Natural killer cell (primary cell): ENCODE measurements at places on chromosomes 2 and 18. TPM values are rescaled to one million over a fixed set of nuclear protein-coding genes. Genes with fewer than 3 reads are reported as not detected.

The MAP3K19 gene
- total RNA-seq, result not detected

- DNase-seq, result no peak
- no peaks in the 10 kb centered on the region for H3K27me3 ChIP-seq
- peaks cover 7% of the 10 kb centered on the region for H3K36me3 ChIP-seq
Observed at GRCh38 chr2:27772804-27773203, 1.3 kb downstream of the MRPL33 start.

The RNF181 gene
- 75.0 TPM for total RNA-seq

DNA sequence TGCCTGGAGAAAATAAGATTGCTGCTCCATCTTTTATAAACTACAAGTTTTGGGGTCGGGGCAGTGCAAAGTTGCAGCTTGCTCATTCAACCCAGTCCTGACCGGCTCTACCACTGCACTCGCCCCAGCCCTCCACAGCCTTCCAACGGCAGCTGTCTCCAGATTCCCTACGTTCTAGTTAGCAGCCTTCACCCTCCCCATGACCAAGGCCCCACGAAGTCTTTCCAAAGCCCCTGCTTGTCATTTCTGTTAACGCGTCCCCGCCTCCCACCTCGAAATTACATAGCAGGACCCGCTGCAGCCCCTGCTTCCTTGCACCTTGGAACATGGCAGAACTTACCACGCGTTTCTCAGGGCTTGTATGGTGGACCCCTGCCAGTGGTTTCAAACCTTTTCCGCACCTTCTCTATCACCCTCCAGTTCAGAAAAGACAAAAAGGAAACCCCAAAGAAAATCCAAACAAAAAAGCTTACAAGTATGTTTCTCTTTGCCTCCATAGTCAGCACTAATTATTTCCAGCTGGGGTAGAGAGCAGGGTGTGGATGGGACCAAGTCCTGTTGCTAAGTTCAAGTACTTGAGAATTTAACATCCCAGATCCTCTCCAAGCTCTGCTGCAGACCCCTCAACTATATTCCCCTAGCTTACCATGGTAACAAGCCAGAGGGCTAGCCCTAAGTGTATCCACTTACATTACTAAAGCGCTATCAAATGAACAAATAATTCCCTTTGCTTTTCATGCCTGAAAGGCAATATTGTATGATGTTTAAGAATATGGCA lies 161.5 kb downstream of the TGIF1 start:
- no peaks in the 10 kb centered on the region for H3K27me3 ChIP-seq
- H3K4me3 ChIP-seq, result no peak overlapping the region
- H3K36me3 ChIP-seq, result no peaks in the 10 kb centered on the region
- H3K4me1 ChIP-seq, result peaks cover 6% of the 10 kb centered on the region
- no peak for DNase-seq

The BOLL gene
- total RNA-seq, result not detected

DNA sequence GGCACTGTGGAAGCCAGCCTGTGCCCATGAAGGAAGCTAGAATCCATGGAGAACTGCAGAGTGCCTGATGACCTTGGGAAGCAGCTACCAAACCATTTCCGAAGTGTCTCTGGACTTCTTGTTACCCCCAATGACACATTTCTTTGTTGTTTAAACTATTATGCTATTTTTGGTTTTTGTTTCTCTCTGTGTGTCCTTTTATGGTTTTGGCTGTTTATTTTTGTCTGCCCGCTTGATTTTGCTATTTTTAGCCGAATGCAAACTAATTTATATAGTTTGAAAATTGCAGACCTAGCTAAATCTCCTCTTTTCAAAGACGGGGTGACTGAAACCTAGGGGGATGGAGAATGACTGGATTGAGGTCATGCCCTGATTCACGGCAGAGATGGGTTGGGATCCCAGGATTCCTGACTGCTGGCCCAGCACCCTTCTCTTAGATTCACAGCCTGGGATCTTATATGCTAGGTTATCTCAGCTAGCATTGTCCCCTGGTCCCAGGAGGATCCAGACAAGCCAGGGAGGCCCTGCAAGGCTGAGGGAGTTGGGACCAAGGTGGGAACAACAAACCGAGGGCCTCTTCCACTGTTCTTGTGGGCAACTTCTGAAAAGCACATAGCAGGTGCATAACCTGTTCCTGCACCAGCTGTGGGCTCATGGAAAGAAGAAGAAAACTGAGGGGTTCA lies 116.3 kb upstream of the HAAO start:
- H3K27ac ChIP-seq, result no peak overlapping the region
- no peak for DNase-seq
- no peaks in the 10 kb centered on the region for H3K36me3 ChIP-seq
- no peaks in the 10 kb centered on the region for H3K4me1 ChIP-seq
- H3K4me3 ChIP-seq, result no peak overlapping the region
- no peaks in the 10 kb centered on the region for H3K27me3 ChIP-seq

DNA sequence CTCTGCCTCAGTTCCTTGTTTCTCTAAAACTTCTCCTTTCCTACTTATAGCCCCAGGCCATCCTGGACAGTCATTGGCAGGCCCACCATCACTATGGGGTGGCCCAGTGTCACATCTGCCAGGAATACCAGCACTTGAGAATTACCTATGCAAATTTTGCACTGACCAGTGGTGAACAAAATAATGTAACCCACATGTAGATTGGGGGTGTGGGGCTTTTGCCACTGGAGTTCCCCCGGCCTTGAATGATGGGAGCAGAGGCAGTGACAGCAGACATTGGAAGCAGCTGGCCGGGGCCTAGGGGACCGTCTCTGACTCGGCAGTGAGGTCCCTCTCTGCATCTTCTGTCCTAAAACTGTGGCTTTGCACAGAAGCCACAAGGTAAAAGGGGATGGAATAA lies 24.9 kb upstream of the DNMT3A start:
- H3K4me1 ChIP-seq, result peaks cover 19% of the 10 kb centered on the region
- no peak overlapping the region for H3K27ac ChIP-seq
- H3K4me3 ChIP-seq, result no peak overlapping the region
- DNase-seq, result no peak

DNA sequence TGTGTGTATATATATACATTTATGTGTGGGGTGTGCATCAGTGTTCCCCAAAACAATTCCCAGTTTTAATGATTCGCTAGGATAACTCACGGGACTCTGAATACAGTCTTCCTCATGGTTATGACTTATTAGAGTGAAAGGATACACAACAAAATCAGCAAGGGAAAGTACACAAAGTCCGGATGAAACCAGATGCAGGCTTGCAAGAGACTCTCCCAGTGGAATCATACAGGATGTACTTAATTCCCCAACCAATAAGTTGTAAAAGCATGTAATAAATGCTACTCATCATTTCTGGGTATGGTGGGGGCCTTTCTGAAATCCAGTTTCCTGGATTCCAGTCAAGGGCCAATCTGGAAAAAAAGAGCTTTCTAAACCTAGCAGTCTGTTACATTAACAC lies 654.1 kb upstream of the SYT4 start:
- no peaks in the 10 kb centered on the region for H3K4me1 ChIP-seq
- H3K4me3 ChIP-seq, result no peak overlapping the region
- no peak overlapping the region for H3K27ac ChIP-seq
- no peaks in the 10 kb centered on the region for H3K27me3 ChIP-seq
- no peaks in the 10 kb centered on the region for H3K36me3 ChIP-seq
- no peak for DNase-seq

DNA sequence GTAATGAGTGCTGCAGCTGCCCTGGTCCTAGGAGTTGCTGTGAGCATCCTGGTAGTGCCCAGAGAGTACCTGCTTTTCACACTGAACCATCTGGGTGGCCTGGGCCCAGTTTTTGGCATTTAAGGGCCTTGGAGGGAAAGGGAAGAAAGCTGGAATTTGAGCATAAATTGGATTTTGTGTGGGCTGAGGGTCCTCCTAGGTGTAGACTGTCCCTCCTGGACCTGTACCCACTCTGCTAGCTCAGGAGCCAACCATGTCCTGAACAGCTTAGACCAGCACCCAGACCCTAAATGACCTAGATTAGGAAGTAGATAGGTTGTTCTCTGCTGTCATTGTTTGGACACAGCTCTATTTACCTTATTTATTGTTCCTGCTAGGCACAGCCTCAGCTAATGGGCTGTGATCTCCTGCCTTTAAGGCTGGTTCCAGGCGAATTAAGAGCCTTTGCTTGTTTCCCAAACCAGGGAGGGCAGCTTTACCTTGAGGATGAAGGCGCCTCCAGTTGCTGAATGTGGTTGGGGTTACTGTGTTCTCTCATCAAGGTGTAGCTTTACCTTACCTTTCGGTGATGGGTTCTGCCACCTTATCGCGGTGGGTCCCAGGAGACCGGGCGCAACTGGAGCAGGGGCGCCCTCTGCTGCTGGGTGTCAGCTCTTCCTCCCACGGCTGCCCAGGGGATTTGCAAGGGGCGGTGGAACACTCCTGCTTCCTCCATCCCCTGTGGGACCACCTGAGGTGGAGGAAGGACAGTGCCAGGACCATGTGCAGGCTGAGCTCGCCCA lies 34.4 kb downstream of the ITGA6 start:
- no peaks in the 10 kb centered on the region for H3K27me3 ChIP-seq
- peaks cover 40% of the 10 kb centered on the region for H3K4me1 ChIP-seq
- DNase-seq, result peak; percentile 60
- H3K36me3 ChIP-seq, result no peaks in the 10 kb centered on the region

- no peaks in the 10 kb centered on the region for H3K36me3 ChIP-seq
- H3K27me3 ChIP-seq, result no peaks in the 10 kb centered on the region
- no peak overlapping the region for H3K4me3 ChIP-seq
- peaks cover 3% of the 10 kb centered on the region for H3K4me1 ChIP-seq
- DNase-seq, result no peak
Observed at GRCh38 chr2:85716346-85716914, 22.3 kb downstream of the GNLY start.

The ANKRD30B gene
- not detected for total RNA-seq

- no peaks in the 10 kb centered on the region for H3K27me3 ChIP-seq
- H3K4me3 ChIP-seq, result no peak overlapping the region
- H3K27ac ChIP-seq, result no peak overlapping the region
- no peaks in the 10 kb centered on the region for H3K36me3 ChIP-seq
- no peak for DNase-seq
Observed at GRCh38 chr2:128438091-128438490, 119.4 kb upstream of the HS6ST1 start.

The ABCG8 gene
- total RNA-seq, result not detected

GRCh38 chr2:94986392-94986963 lies 39.0 kb upstream of the MAL start:
- no peaks in the 10 kb centered on the region for H3K4me1 ChIP-seq
- H3K4me3 ChIP-seq, result no peak overlapping the region
- H3K27ac ChIP-seq, result no peak overlapping the region
- no peaks in the 10 kb centered on the region for H3K27me3 ChIP-seq
- peak; percentile 59 for DNase-seq
- H3K36me3 ChIP-seq, result no peaks in the 10 kb centered on the region

DNA sequence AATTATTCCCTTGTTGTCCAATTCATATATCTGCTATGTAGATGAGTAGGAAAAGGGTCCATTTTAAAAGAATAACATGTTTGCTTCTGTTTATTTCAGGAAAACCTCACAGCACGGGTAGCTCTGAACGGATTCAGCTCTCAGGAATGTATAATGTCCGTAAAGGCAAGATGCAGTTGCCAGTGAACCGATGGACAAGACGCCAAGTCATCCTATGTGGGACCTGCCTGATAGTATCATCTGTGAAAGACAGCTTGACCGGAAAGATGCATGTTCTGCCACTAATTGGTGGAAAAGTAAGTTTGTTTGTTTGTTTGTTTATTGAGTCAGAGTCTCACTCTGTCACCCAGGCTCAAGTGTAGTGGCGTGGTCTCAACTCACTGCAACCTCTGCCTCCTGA lies 114.6 kb downstream of the PHLPP1 start:
- H3K4me1 ChIP-seq, result no peaks in the 10 kb centered on the region
- DNase-seq, result no peak
- H3K36me3 ChIP-seq, result no peaks in the 10 kb centered on the region

GRCh38 chr2:127355407-127356008 lies 32.3 kb downstream of the MAP3K2 start:
- peaks cover 4% of the 10 kb centered on the region for H3K4me1 ChIP-seq
- no peak overlapping the region for H3K27ac ChIP-seq
- H3K4me3 ChIP-seq, result no peak overlapping the region
- H3K36me3 ChIP-seq, result no peaks in the 10 kb centered on the region
- H3K27me3 ChIP-seq, result no peaks in the 10 kb centered on the region
- DNase-seq, result no peak

DNA sequence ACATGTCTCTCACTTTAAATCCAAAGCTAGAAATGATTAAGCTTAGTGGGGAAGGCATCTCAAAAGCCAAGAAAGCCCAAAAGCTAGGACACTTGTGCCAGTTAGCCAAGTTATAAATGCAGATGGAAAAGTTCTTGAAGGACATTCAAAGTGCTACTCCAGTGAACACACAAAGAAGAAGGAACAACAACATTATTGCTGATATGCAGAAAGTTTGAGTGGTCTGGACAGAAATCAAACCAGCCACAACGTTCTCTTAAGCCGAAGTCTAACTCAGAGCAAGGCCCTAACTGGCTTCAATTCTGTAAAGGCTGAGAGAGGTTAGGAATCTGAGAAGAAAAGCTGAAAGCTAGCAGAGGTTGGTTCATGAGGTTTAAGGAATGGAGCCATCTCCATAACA lies 49.0 kb downstream of the PPP4R1 start:
- H3K27me3 ChIP-seq, result no peaks in the 10 kb centered on the region
- H3K36me3 ChIP-seq, result peaks cover 38% of the 10 kb centered on the region
- no peak overlapping the region for H3K4me3 ChIP-seq

- no peak overlapping the region for H3K4me3 ChIP-seq
- DNase-seq, result no peak
- no peaks in the 10 kb centered on the region for H3K27me3 ChIP-seq
- no peaks in the 10 kb centered on the region for H3K36me3 ChIP-seq
Observed at GRCh38 chr2:67485431-67485830, 88.3 kb downstream of the ETAA1 start.

DNA sequence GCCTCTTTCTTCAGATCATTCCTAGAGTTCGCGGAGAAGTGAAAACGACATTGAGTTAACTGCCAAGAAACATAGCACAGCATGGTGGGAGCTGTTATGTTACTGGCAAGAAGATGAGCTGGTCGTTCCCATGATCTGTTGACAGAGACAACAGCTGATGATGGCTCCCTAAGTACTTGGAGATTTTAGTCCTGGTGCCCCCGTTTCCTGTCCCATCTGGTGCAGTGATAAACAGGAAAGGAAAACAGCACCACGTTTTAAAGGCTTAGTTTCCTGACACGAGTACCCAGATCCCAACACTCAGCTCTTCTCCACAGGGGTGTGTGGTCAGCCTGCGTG lies 56.4 kb upstream of the KCNG2 start:
- H3K4me3 ChIP-seq, result no peak overlapping the region
- H3K27ac ChIP-seq, result no peak overlapping the region
- no peaks in the 10 kb centered on the region for H3K27me3 ChIP-seq
- H3K4me1 ChIP-seq, result no peaks in the 10 kb centered on the region
